ENCODE measurements at places on chromosomes 1 and 21. TPM values are rescaled to one million over a fixed set of nuclear protein-coding genes. Genes with fewer than 3 reads are reported as not detected.

NID1 gene
- 6.1 TPM for total RNA-seq

SMIM1 gene
- total RNA-seq: 0.73 TPM

NKAIN1 gene
- total RNA-seq: under 0.01 TPM

ELAPOR1 gene
- 5.6 TPM for total RNA-seq

GLIS1 gene
- total RNA-seq: not detected

FAM76A gene
- total RNA-seq: 18.7 TPM

KCNK1 gene
- 0.10 TPM for total RNA-seq

RNU1-4 gene
- total RNA-seq: under 0.01 TPM

SYNC gene
- 0.10 TPM for total RNA-seq

COL11A1 gene
- 0.10 TPM for total RNA-seq

CRP gene
- 0.42 TPM for total RNA-seq

AK5 gene
- total RNA-seq: 16.3 TPM

PDC gene
- not detected for total RNA-seq

FCRL1 gene
- 25.5 TPM for total RNA-seq

C1QB gene
- 2.1 TPM for total RNA-seq

CD52 gene
- total RNA-seq: 428 TPM

SHE gene
- total RNA-seq: 0.10 TPM

RHD gene
- total RNA-seq: 1.2 TPM

SFPQ gene
- total RNA-seq: 510 TPM

GGPS1 gene
- 23.3 TPM for total RNA-seq

HES4 gene
- total RNA-seq: 3.6 TPM

C1orf210 gene
- not detected for total RNA-seq

FAM131C gene
- not detected for total RNA-seq

LCE3D gene
- total RNA-seq: not detected

TIE1 gene
- total RNA-seq: 0.94 TPM

PTPRC gene
- 1,024 TPM for total RNA-seq

PLA2G5 gene
- total RNA-seq: not detected

NBPF14 gene
- 23.0 TPM for total RNA-seq

PLPPR4 gene
- not detected for total RNA-seq

FAM163A gene
- 0.21 TPM for total RNA-seq

Measured in mononuclear cell (primary cell).